ENCODE measurements at places on chromosomes 12 and 14. TPM values are rescaled to one million over a fixed set of nuclear protein-coding genes. Genes with fewer than 3 reads are reported as not detected.

DNA sequence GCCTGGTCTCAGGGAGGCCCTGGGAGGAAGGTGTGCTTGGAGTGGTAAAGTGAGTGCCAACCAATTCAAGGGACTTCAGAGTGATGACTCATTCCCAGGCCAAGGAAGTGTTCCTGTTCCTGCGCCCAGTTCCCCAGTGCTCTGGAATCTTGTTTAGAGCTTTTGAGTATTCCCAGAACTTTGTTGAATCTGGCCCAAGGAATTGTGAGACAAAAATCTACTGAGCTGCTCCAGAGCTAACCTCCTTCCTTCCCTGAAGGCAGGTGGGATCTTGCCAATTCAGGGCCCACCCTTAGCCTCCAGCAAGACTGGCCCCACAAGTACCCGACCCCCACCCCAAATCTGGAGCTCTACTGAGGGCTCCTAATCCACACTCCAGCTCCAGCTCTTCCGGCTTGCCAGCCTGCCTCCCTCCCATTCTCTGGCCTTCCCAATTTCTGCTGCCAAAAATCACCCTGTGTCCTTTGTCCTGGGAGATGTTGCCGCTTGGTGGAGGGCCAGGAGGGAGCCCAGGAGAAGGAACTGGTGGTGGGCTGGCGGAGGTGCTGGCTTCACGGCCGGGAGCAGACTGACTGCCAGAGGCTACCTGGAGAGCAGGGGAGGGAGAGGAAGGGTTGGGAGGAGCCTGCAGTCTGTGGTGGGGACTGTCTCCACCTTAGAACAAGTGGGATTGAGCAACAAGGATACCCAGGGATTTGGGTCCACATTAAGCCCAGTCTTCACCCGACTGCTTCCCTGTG is 2.0 kb upstream of the ATN1 start:
- peak; percentile 82 for DNase-seq

DNA sequence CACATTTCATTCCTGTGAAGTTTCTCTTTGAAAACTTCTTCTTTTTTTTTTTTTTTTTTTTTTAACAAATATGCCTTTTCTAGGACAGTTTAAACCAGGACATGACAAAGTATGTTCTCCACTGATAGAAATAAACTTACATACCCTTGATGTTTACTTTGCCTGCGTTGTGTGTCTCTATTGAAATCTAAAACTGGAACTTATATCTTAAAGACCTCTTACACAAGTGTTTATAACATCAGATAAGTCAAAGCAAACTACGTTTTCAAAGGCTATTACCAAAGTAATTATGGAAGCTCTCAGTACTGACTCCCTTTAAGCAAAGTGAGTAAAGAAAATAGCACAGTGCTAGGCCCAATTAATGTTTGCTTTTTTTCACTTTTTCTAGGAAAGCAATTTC is 30.6 kb upstream of the ISM2 start:
- no peak for DNase-seq

DNA sequence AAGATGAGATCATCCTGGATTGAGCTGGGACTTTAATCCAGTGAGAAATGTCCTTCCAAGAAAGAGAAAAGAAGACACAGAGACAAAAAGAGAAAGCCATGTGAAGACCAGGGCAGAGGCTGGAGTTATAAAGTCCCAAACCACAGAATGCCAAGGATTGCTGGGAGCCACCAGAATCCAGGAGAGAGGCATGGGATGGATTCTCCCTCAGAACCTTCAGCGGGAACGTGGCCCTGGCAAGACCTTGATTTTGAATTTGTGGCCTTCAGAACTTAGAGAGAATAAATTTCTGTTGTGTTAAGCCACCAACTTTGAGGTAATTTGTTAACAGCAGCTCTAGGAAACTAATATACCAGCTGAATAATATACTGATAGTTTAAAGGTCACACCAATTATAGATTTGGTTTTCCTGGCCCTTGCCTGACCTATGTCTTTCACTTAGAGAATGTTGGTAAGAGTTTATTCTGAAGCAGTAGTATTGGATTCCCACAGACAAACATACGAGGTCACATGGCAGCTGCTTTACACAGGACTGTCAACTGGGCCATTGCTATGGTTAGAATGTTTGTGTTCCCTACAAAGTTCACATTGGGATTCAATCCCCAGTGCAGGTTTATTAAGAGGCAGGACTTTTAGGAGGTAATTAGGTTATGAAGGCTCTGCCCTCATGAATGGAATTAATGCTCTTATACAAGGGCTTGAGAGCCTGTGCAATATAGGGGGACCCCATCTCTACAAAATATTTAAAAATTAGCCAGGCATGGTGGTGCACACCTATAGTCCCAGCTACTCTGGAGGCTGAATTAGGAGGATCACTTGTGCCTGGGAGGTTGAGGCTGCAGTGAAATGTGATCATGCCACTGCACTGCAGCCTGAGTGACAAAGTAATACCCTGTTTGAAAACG is 156.5 kb upstream of the EEA1 start:
- no peak for DNase-seq

DNA sequence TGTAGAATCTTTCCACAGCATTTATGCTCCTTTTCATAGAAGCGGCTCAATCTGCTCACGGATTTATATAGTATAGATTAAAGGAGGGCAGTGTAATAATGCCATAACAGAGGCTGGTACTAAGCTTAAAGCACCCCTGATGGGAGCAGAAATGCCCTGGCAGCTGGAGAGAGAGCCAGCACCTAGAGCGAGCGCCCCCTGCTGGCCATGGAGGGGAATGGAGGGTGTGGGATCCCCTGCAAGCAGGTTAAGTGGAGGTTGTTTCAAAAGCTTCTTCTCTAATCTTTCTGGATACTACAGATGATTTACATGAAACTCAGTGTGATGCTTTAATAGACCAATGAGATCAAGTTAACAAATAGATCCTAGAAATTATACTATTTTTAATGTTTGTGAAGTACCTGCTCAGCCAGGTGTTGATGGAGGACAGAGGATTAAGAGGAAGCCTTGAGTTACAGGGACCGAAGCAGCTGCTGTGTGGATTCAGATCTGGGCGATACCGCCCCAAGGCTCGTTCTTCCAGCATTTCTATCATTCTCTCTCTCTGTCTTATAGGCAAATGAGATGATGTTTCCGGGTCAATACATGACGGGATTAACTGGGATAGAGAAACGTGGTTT is 1519.3 kb upstream of the TMEM132C start:
- peak; percentile 77 for DNase-seq

- DNase-seq, result no peak
Observed at GRCh38 chr14:49089107-49089506, 497.1 kb downstream of the RPS29 start.

GRCh38 chr14:99564256-99564925 is 39.6 kb downstream of the CCDC85C start:
- DNase-seq, result no peak

GRCh38 chr14:55332654-55333570 is 61.7 kb downstream of the FBXO34 start:
- no peak for DNase-seq

HOXC9 gene
- total RNA-seq, result 0.61 TPM

- DNase-seq, result no peak
Observed at GRCh38 chr12:52837781-52838608, 3.9 kb upstream of the KRT79 start.

MANSC4 gene
- not detected for total RNA-seq

DNA sequence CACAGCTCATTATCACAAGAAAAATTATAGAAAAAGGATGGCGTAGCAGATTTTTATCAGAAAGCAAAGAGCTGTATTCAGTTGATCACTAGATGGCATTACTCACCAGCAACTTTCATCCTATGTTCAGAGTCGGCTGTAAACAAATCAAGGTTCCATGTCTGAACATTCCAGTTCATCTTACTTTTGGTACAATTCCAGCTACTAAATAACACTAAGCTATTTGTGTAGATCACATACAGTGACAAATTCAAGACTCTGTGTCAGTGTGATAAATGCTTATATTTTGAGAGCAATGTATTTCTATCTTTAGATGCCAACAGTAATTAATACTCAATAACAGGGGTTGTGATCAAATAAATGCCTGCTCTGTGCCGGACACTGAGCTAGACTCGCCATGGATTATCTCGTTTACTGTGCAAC is 30.1 kb downstream of the NRDE2 start:
- no peak for DNase-seq

DNA sequence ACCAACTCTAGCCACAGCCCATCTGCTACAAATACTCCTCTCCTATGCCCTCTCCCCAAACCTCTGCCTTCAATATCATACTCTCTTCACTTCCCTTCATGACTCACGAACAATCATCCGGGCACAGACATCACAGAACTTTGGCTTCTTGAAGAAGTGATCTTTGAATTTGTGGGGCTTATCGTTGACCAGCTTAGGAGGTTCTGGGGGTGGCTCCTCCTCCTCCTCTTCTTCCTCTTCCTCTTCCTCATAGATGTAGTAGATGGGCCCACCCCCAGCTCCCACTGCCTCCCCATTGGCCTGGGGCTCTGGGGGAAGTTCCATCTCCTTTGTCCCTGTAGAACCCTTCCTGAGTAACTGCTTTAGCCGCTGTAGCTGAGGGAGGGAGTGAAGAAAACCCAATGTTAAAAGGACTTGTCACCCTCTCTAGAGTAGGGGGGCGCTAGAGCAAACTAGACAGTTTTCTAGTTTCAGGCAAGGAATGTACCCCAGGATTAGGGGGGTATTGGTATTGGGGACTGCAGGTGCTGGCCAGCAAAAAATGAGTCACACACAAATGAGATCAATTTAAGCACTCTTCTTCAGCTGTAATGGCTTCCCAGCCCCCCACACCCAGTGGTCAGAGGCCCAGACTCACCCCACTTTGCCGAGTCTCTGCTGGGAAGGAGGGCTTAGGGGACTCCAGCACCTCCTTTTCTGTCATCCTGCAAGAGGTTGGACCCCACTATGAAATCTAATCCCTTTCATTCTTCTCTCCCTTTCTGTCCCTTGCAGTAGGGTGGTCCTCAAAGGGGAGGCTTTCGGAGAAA is 1.8 kb downstream of the STAC3 start:
- DNase-seq, result no peak

DNA sequence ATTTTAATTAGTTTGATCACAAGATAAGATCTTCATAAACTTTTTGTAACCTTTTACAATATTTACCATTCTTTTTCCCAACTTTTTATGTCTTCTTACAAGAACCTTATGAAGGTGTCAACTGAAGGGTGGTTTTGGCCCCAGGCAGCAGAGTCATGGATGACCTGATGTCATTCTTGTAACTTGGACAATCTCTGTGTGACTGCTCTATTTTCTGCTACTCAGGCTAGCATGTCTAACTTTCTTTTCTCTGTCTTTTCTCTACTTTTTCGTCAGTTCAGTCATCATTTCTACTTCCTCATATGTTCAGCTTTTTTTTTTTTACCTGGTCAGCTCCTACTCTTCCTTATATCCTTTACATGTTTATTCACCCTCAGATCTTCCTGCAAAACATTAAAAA is 150.7 kb upstream of the PTPRQ start:
- no peak for DNase-seq

DNA sequence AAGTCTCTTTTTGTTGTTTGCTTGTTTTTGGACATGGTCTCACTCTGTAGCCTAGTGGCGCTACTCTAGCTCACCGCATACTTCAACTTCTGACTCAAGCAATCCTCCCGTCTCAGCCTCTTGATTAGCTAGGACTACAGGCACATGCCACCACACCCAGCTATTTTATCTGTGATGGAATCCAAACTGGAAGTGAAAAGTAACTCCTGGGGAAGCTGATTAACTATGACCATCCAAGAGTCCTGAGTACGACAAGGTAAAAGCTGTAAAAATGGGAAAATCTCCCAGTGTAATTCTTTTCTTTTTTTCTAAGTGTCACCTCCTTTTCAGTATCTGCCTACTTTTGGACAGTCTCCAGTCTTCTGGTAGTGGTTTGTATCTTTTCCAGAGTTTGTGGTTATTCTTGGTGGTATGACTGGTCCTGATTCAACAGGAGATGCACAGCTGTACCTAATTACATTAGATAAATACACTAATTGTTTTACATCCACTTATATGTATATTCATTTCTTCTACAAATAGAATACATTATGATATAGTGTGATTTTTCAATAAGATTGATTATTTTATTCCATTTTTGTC is 97.8 kb downstream of the SLC6A15 start:
- no peak for DNase-seq

- DNase-seq, result no peak
Observed at GRCh38 chr14:105043641-105044040, 21.6 kb downstream of the GPR132 start.

ZC2HC1C gene
- 4.5 TPM for total RNA-seq

GRCh38 chr14:100314724-100315123 is 8.4 kb upstream of the SLC25A47 start:
- DNase-seq, result no peak

SEC23A gene
- total RNA-seq, result 61.0 TPM

GRCh38 chr12:121766290-121767039 is 27.0 kb downstream of the RHOF start:
- no peak for DNase-seq

- peak; percentile 80 for DNase-seq
Observed at GRCh38 chr12:50102646-50103309, 1.0 kb upstream of the GPD1 start.

DNA sequence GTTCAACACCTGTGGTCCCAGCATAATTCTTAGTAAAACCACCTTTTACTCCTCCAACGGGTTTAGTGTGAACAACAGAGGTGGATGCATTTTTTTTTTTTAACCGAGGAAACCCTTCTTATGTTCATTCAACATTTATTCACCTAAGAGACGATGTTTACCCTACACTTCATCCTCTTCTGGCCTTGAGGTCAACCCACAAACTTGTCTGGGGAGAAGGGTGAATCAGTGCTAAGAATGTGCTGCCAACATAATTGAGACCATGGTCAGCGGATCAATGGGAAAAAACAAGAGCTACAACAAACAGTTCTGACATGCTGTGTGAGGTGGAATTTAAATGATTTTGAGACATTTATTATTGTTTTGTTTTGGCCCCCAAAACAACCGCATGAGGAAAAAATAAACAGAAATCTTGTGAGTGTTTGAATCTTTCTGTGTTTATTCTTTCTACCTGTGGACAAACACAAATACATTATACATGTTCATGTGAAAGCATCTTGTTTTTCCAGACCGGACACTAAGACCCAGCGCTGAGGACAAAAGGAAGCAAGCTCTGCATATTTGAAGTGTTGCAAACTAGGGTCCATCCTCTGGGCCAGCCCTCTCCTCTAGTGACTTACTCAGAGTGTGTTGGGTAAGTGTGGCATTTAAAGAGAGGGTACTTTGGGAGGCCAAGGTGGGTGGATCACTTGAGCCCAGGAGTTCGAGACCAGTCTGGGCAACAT is 5.1 kb upstream of the USP30 start:
- DNase-seq, result no peak

DNA sequence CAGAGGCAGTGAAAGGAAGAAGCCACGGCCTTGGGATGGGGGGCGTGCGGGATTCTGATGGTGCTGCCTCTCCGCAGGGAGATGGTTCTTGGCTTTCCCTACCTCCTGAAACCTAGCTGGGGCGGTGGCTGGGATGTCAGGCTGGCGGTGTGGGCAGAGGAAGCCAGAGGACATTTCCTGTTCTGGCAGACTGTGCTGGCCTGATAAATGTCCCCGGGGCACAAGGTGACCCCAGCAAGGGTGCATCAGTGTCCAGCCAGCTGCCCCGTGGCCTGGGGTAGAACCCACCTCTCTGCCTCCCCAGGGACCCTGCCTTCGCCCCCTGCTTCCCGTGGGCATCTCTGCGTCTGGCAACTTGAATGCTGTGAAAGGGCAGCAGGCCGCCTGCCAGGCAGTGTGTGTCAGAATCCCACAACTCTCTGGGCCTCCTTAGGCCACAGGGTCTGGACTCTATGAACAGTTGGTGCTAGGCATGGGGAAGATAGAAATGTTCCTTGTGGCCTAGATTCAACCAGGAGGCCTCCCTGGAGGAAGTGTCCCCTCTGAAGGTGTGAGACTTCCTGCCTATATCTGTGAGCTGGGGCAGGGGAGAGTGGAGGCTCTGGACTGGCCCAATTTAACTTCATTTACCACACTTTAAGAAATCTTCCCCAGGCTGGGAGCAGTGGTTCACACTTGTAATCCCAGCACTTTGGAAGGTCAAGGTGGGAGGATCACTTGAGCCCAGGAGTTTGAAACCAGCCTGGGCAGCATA is 4.9 kb downstream of the SH2B3 start:
- no peak for DNase-seq
